ENCODE measurements at places on chromosomes 3 and 15.
A peak's percentile ranks its signal among the peaks of the same experiment; 100 is the strongest.

- DNase-seq: no peak
Measured at GRCh38 chr3:86948822-86949221, 42.1 kb downstream of the VGLL3 start.

GRCh38 chr15:57495554-57496165, 96.0 kb upstream of the MYZAP start:
- DNase-seq: no peak

DNA sequence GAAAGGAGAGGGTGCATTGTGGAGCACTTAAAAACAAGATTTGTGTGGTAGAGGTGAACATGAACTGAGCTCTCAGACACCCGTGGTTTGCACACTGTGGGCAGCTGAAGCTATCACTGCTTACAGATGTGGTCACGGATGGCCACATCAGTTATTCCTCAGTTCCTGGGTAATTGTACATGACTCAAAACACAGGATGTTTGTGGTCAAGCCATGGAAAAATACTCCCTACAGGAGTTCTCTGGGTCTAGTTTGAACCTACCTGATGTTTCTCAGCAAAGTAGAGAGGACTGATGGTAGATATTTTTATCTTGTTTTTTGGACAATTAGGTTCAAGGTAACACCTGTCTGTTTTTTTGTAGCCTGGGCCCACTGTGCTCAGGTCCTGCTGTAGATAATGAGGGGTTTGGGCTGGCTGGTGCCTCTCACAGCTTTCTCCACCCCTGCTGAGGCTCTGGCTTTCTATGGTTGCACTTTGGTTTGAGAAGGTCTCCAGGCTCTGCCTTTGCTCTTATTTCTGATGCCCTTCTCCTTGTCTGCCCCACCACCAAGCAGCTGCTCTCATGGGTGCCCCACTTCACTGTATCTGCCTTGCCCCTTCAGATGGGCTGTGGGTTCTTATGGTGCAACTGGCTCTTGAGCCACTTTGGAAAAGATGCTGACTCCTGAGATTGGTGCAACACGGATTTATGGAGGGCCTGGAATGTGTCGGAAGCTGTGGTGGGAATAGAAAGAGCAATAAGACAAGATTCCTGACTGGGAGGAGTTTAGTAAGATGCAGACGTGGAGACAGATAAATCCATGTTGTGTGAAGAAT, 40.1 kb downstream of the CDCP1 start:
- peak; percentile 32 for DNase-seq

- DNase-seq: no peak
Measured at GRCh38 chr15:55507567-55507966, 467 bp downstream of the DNAAF4 start.

DNA sequence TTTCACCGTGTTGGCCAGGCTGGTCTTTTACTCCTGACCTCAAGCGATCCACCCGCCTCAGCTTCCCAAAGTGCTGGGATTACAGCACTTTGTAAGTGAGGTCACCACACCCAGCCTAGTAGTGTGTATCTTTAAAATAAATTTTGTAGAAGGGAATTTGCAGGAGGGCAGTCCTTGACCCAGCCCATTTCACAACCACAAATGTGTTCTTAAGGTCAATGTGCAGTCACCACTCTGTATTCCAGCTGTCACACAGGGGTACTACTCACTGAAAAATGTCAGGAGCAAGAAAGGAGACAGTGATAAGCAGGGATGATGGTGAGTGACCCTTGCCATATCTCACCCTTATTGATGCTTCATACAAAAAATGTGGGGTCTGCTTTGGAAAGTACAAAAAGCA, 98.5 kb downstream of the FRMD5 start:
- DNase-seq: no peak

GRCh38 chr3:29255854-29256696, 24.8 kb upstream of the RBMS3 start:
- no peak for DNase-seq

GRCh38 chr3:133744241-133744640, 2.0 kb upstream of the TF start:
- no peak for DNase-seq
